GM06990 (cell line): ENCODE measurements at places on chromosomes 5 and 9.

DNA sequence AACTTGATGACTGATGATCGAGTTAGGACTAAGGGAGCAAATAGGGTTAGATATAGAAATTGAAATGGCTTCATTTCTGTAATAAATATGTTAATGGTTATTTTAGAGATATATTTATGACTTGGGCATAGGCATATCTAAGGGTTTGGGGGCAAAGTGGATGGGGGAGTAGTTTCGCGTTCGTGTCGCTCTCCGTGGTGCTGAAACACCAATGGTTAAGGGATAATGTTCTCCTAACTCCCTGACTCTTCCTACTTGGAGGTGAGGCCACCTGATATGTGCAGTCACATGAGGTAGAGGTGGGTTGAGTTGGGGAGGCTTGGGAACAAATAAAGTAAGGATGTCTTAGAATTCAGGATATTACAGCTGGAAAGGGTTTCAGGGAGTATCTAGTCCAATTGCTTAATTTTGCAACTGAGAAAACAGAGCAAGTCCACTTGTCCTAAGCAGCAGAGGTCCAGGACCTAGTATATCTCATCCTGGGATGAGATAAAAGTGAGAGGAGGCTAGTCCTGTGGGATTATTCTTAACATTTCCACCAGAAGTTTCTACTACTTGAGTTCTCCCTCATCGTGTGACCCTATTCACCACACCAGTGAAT, 44.0 kb upstream of the MAP1B start:
- no peak for DNase-seq

DNA sequence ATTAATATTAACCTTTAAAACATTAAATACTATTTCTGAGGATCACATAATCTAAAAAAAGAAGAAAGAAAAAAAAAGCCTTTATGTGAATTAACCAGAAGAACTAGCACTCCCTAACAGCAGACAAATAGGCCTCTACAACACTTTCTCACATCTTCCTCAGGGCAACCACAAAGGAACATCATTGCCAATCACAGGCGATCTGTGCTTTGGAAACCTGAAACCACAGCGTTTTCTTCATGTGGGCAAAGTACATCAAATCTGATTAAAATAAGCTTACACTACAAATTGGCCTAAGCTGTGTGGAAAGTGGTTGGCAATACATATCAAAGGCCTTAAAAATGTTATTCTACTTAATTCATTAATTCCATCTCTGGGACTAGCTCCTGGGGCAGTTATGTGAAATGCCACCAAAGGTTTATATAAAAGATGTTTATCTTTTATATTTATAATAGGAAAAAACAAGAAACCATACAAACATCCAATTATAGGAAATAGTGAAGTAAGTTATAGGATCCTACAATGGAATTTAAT, 184.8 kb upstream of the TBCA start:
- no peak for DNase-seq

GRCh38 chr9:132283863-132284262, 70.9 kb downstream of the SETX start:
- no peak for DNase-seq

- DNase-seq, result no peak
Measured at GRCh38 chr9:73824671-73825070, 672.5 kb upstream of the RORB start.

GRCh38 chr9:81122749-81123148, 566.6 kb downstream of the TLE1 start:
- no peak for DNase-seq

DNA sequence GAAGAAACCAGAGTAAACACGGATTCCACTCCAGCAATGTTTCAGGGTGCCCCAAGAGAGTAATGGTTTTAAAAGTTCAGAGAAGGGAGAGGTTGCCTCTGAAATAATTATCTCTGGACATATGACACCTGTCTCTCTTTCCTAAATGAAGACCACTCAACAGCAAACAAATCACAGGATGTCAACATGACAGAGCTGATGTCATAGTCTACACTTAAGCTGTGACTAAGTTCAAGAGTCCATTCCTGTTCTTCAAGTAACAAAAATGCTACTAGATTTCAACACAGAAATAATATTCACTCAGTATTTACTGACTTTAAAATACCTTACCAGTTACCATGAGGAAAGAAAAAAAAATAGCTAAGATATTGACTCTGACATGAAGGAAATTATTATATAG, 44.7 kb upstream of the SLC30A5 start:
- DNase-seq, result no peak

DNA sequence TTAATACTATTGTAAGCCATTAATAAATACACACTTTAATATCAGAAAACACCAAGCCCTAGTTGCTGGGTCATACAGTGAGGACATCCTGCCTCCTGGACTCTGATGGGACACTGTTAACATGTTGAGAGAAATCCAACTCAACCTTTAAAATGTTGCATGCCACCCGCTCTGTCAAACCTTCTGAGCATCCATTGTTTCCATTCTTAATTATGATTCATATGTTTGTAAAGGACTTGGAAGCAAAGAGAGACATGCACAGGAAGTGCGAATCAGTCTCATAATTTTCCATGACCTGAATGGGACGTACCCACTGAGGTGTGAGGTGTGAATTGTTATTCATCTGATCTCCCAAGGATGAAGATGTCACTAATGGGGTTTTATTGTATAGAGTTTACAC, 186.4 kb downstream of the CAAP1 start:
- no peak for DNase-seq

- no peak for DNase-seq
Measured at GRCh38 chr5:174282391-174282790, 236.9 kb downstream of the NSG2 start.

DNA sequence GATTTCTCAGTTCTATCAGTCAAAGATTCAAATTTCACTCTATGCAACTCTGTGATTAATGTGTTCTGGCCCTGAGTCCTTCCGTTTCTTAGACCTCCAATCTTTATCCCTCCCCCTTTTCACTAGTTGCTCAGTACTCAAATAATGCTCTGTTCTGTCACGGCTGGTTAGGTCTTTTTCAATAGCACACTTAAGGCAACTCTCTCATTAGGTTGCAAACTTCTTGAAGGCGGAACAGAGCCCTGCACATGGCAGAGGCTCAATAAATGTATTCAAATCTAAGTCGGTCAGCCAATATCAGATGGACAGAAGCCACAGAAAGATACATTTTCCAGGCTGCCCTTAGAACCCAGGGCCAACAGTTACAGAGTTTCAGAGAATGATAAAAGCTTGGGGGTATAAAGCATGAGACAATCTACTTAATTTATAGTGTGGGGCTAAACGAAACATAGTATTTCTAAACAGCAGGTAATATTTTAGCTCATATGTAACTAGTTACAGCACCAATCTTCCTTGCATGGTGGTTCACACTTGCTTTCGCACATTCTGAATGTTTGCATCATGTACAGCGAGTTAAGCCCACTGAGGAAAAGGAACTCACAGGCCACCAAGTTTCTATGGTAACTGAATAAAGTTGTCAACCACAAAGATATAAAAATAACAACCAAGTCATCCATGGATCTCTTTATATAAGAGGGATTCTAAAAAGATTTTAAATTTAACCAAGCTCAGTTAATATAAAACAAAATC, 67.1 kb upstream of the GOLPH3 start:
- DNase-seq, result no peak

- DNase-seq, result no peak
Measured at GRCh38 chr9:106930477-106930876, 67.5 kb downstream of the ZNF462 start.

DNA sequence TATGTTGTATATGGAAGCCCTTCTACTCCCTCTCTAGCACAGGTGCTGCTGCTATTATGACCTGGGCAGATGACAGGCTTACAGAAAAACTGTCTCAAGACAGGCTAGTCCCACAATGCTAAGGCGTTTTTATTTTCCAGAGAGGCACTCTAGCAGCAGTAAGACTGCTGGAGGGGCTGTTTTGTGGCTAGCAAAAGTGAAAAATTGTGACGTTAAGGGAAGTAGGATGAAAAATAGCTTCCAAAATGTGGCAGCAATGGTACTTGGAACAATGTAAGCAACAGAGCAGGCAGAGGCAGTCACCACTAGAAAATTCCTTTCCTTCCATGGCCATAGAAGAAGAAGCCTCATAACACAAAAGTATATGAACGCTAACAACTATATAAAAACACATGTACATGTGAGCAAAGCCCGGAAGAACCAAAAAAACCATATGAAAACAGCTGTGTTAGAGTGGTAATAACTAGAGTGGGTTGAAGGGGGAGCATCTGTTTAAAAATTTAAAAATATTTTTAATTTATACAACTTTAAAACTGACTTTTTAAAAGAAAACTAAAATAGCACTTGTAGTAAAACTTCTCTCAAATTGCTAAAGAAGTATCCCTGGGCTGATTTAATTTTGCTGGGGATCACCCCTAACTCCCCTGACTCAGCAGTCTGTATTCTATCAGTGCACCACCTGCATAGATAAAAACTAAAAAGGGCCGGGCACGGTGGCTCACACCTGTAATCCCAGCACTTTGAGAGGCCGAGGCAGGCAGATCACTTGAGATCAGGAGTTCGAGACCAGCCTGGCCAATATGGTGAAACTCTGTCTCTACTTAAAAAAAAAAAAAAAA, 30.6 kb downstream of the CLINT1 start:
- DNase-seq, result no peak

GRCh38 chr9:91495450-91495849, 71.8 kb upstream of the NFIL3 start:
- no peak for DNase-seq

DNA sequence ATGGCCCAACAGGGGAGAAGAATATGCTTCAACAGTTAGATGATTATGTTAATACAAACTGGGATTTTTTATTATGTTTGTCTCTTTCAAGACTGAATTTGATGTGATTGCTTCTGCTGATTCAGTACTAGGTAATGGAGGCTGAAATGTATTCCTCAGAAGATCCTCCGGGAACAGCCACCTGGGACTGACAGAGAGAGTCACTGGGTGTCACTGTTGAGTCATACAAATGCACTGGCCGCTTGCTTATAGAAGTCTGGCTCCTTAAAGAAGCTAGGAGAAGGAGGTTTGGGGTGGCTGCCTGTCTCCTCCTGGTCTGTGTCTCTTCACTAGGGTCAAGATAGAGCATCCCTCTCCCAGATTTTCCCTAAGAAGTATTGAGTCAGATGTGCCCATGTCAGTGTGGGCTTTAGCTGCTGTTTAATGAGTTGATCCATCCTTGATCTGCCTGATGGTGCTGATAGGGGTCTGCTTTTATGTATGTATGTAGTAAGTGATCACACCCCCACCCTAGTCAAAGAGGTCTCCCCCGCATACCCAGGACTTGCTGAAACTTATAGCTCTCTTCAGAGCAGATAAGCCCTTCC, 773.4 kb downstream of the BRINP1 start:
- DNase-seq, result no peak

DNA sequence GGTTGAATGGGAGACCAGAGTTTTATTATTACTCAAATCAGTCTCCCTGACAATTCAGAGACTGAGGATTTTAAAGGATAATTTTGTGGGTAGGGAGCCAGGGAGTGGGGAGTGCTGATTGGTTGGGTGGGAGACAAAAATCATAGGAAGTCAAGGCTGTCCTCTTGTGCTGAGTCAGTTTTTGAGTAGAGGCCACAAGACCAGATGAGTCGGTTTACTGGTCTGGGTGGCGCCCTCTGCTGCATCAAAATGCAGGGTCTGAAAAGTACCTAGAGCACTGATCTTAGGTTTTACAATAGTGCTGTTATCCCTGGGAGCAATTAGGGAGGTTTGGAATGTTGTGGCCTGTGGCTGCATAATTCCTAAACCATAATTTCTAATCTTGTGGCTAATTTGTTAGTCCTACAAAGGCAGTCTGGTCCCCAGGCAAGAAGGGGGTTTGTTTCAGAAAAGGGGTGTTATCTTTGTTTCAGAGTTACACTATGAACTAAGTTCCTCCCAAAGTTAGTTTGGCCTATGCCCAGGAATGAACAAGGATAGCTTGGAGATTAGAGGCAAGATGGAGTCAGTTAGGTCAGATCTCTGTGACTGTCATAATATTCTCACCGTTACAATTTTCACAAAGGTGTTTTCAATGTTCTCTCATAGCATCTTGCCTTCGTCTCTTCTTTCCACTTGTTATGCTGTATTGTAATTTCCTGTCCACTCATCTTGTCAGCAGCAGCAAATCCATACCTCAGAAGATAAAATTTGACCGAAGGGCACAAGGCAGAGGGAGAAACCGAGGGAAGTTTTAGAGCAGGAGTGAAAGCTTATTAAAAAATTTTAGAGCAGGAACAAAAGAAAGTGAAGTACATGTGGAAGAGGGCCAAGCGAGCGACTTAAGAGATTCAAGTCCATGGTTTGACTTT, 59.2 kb upstream of the CLINT1 start:
- DNase-seq, result no peak

- no peak for DNase-seq
Measured at GRCh38 chr9:131289301-131290035, at the start of gene PLPP7. PLPP7 (plus strand) TSS chr9:131289723; CDS start chr9:131289998, 275 bp downstream.

GRCh38 chr5:100799166-100799565, 103.9 kb downstream of the ST8SIA4 start:
- no peak for DNase-seq

- DNase-seq, result peak; percentile 52
Measured at GRCh38 chr9:113622600-113623400, 159.3 kb downstream of the RGS3 start.

GRCh38 chr9:135498381-135499126, 1.9 kb upstream of the MRPS2 start:
- no peak for DNase-seq

DNA sequence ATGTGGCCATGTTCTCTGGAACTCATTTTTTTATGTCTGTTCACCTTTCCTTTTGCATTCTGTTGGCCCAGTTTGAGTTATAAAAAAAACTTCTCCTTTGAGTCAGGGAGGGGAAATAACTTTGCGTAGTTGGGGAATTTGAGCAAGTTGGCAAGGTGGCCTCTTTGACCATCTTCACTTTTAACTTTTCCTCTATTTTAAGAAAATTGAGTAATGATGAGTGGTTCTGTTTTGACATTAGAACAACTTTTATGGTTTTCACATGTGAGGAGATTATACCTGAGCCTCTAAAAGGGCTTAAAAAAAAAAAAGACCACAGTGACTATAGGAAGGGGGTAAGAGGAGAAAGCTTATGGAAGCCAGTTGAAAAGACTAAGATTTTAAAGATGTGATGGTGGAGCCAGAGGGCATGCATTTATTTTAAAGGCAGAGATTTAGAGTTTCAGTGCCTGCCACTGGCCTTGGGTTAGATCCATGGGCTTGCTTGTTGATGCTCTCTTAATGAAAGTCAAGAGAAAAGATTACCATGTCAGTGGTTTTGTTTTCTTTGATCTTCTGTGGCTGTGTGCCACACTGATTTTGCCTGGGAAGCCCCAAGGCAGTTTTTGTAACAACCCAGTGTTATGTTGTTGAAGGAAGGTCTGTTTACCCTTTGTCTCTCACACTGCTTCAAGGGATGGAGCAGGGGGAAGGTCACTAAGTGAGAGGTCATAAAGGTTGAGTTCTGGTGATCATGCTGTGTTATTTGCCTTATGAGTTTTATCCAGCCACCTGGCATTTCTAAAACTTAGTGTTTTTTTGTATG, 219.7 kb upstream of the CD180 start:
- peak; percentile 41 for DNase-seq

- no peak for DNase-seq
Measured at GRCh38 chr5:34487159-34487879, 168.8 kb upstream of the RAI14 start.

GRCh38 chr9:133758228-133758627, 20.1 kb upstream of the SARDH start:
- no peak for DNase-seq
